ENCODE measurements at places on chromosomes 13 and 19.

GRCh38 chr13:36158611-36159010, 27.4 kb upstream of the DCLK1 start:
- DNase-seq: no peak

GRCh38 chr13:93778548-93778947, 551.9 kb downstream of the GPC6 start:
- DNase-seq: no peak

- no peak for DNase-seq
Measured at GRCh38 chr13:27442071-27442647, 8.2 kb downstream of the MTIF3 start.

DNA sequence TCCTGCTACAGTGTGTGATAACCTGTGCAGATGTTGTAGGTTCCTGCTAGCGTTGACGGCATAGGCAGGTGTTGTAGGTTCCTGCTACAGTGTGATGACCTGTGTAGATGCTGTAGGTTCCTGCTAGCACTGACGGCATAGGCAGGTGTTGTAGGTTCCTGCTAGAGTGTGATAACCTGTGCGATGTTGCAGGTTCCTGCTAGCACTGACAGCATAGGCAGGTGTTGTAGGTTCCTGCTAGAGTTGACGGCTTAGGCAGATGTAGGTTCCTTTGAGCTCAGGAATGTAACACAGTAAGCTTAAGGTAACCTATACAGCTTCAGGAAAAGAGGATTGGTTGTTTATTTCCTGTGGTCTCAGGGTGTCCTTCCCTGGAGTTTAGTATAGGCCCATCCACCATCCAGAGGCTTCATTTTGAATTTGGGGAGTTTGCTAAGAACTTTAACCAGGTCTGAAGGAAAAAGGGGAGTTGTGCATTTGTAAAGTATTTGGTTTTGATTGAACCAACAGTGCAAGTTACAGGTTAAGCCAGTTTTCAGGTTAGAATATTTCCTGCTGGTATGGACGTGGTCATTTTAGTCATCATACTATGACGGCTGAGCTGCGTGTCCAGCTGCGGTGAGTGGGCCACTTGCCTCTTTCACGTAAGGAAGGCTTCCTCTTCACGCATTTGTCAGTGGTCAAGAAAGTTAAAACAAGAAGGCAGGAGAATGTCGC, 53.8 kb downstream of the ATP11A start:
- no peak for DNase-seq

- DNase-seq: peak; percentile 30
Measured at GRCh38 chr19:33406521-33407139, 33.1 kb downstream of the CEBPG start.

DNA sequence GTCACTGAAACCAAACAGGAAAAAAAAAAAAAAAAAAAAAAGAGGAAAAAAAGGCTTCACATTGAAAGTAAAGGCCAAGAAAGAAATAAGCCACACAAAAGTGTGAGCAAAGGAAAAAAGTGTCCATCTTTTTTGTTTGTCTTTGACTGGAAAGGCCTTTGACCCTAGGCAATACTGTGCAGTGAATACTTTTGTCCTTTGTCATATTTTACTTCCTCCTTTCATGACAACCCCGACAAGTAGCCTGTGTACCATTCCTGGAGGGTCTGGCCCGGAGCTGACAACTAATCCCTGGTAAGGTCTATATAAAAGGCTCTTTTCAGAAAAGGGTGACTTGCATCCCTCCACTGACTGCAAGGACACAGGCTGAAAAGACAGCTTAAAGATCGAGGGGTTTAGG, 12.9 kb upstream of the MICU2 start:
- no peak for DNase-seq

- no peak for DNase-seq
Measured at GRCh38 chr13:40271271-40271885, 395.1 kb downstream of the FOXO1 start.

GRCh38 chr19:55259540-55260210, 858 bp upstream of the PPP6R1 start:
- no peak for DNase-seq

- DNase-seq: no peak
Measured at GRCh38 chr13:79901336-79901735, 420.4 kb downstream of the NDFIP2 start.

DNA sequence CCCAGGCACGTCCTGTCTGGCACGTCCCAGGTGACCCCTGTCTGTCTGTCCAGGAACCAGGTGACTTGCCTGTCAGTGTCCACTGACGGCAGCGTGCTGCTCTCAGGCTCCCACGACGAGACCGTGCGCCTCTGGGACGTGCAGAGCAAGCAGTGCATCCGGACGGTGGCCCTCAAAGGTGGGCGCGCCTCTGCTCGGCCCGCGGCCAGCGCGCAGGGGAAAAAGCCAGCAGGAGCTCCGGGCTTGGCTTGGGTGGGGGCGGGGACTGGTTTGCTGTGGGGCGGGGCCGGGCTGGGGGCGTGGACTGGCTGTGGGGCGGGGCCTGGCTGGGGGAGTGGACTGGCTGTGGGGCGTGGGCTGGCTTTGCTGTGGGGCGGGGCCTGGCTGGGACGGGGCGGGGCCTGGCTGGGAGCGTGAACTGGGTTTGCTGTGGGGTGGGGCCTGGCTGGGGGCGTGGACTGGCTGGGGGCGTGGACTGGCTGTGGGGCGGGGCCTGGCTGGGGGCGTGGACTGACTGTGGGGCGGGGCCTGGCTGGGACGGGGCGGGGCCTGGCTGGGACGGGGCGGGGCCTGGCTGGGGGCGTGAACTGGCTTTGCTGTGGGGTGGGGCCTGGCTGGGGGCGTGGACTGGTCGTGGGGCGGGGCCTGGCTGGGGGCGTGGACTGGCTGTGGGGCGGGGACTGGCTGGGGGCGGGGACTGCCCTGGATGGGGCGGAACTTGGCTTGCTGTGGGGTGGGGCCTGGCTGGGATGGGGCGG, 7.2 kb downstream of the WDR18 start:
- peak; percentile 29 for DNase-seq

- no peak for DNase-seq
Measured at GRCh38 chr13:99103536-99103935, 97.1 kb upstream of the UBAC2 start.

DNA sequence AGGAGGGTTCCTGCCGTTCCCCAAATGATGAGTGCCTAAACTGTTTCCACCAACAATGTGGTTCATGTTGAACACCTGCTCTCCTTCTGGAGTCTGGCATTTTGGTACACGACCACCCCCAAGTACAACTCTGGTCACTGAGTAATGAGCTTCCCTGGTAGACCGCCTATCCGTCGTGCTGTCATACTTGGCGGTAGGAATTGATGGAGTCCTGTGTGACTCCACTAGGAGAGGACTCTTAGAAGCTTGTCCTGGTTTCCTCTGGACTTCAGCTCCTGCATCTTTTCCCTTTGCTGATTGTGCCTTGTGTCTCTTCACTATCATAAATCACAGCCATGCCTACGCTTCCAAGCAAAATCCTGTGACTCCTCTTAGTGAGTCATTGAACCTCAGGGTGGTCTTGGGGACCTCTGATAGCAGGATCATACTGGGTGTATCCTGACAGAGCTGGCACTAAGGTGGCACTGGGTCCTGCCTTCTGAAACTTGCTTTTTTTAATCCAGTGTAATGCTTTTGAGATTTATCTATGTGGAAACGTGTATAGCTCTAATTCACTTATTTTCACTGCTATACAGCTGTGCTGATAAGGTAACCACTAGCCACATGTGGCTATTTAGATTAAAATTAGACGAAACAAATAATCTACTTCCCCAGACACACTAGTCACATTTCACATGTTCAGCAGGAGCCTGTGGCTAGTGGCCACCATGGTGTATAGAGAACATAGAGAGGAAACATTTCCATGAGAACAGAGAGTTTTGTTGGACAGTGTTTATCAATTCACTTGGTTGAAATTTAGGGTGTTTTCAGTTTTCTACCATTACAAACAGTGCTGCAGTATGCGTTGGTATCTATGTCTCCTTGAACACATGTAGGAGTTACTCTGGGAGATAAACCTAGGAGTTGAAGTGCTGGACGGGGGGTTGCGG, 6.1 kb upstream of the ASF1B start:
- DNase-seq: no peak

- DNase-seq: no peak
Measured at GRCh38 chr13:87302931-87303330, 368.2 kb upstream of the SLITRK5 start.

GRCh38 chr13:36432106-36432544, at the start of gene CCNA1:
Gene CCNA1 (plus strand): TSS chr13:36432495. CDS start chr13:36433057, 562 bp downstream.
- DNase-seq: no peak

DNA sequence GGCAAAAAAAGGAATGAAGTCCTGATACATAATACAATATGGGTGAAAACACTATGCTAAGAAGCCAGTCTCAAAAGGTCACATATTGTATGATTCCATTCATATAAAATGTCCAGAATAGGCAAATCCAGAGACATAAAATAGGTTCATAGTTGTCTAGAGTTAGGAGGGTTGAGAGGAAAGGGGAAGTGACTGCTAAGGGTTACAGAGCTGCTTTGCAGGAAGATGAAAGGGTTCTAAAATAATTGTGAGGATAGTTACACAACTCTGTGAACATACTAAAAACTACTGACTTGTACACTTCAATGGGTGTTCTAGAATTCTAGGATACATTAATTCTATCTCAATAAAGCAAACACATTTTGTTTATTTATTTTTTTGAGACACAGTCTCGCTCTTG, 25.7 kb downstream of the CAB39L start:
- no peak for DNase-seq

DNA sequence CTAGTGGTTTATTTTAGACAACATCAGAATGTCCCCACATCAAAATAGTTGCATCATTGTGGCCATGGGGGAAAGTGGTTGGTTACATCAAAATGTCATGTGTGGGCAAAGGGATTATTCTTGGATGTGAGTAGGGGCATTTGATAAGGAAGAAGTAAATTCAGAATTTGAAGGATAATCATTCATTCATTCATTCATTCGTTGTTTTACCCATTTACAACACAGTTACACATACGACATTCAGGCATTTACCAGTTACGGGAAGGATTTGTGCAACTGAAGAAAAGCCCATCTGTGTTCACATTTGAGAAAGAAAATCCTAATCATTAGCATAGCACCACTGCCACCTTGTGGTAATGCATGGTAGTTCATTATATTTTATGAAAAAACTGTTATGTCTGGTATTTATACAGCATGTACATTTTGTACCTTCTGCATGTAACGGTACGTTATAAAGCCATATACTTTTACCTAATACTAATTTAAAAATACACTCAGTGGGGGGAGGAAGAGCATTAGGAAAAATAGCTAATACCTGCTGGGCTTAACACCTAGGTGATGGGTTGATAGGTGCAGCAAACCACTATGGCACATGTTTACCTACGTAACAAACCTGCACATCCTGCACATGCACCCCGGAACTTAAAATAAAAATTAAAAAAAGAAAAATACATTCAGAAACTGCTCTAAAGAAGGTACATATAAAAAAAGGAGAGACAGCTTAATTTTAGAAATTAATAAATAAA, 62.1 kb downstream of the DGKH start:
- no peak for DNase-seq

DNA sequence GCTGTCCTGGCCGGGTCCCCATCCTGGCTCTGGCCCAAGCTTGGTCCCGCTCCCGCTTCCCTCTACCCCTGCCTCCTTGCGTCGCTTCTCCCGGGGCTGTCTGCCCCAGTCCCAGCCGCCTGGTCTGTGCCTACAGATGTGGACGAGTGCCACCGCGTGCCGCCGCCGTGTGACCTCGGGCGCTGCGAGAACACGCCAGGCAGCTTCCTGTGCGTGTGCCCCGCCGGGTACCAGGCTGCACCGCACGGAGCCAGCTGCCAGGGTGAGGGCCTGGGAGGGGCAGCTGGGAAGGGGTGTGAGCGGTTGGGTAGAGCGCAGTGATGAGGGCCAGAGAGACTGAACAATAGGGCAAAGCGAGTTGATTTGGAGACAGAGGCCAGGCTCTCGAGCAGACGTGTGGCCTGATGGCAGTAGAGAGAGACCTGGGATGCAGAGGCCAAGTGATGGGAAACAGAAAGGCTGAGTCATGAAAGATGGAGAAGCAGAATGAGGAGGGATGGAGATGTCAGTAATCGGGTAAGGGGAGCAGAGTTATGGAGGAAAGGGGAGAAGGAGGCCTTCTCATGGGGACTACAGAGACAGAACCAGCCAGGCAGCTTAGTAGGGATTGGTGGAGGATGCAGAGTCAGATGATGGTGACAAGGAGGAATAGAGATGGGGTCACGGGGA, 9.4 kb downstream of the LTBP4 start:
- no peak for DNase-seq

- no peak for DNase-seq
Measured at GRCh38 chr13:20721454-20722357, 18.2 kb downstream of the IL17D start.

- DNase-seq: peak; percentile 63
Measured at GRCh38 chr19:50607874-50608785, 31.6 kb downstream of the SYT3 start.

DNA sequence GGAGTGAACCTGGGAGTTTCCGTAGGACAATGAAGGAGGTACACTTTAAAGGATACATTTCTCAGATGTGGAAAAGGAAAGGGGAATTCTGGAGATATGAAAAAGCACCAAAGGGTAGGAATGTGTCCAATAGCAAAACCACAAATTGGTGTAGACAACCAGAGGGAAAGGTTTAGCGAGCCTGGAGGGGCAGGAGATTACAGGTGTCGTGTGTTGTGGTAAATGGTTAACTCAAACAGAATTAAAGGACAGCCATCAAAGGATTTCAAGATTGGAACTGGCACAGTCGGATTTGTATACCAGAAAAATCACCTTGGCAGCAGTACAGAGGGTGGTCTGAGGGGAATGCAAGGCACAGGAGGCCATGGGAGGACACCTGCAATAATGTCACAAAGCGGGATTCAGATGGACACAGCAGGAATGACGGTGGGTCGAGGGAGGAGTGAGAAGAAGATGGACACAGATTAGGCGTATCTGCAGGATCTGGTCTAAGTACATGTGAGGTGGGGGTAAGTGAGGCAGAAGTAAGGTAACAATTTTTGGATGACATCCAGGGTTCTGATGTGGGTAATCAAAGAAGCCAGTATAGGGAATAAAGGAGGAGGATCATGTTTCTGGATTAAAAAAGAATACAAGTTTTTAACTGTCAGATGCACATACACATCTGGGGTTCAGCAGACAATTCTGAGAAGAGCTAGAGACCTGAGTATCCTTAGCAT, 361.6 kb downstream of the KLF12 start:
- DNase-seq: no peak

GRCh38 chr19:21910318-21910717, 74.3 kb upstream of the ZNF43 start:
- DNase-seq: no peak

- DNase-seq: no peak
Measured at GRCh38 chr13:41613984-41614661, 156.8 kb downstream of the RGCC start.

DNA sequence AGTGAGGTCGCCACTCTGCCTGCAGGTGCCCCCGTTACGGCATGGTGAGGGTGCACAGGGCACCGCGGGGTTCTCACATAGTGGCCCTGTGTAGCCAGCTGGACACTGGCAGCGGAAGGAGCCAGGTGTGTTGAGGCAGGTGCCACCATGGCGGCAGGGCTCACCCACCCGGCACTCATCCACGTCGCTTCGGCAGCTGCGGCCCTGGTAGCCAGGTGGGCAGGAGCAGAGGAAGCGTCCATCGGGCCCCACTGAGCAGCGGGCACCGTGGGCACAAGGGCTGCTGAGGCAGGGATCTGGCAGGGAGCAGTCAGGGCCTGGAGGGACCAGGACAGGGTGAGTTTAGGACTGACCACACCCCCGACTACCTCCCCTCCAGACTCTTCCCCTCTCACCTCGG, 8.8 kb downstream of the NOTCH3 start:
- DNase-seq: no peak

- DNase-seq: peak; percentile 96
Measured at GRCh38 chr19:53365134-53365898, at the start of gene ZNF525. Gene ZNF525 (plus strand): TSS chr19:53365705. CDS start chr19:53372282, 6,577 bp downstream.

Measured in activated CD8-positive, alpha-beta memory T cell treated with anti-CD3 and anti-CD28 coated beads for 4 hours (primary cell).